Astrocyte of the cerebellum (primary cell): ENCODE measurements at places on chromosomes 4 and X.

DNA sequence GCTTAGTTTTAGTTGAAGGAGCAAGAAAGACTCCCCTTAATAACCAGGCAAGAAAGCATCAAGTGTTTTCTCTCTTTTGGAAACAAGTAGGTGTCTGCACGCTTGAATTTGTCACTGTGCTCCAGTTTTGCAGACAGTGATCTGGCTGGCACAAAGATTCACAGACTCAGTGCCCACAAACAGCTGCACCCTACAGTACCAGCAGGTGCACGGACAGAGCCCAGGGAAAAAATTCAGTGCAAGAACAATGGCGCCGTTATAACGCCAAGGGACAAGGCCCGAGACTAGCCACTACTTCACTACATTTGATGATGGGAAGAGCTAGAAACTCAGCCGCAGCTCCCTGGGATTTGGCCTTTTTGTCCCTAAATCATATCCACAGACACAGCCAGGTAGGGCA is 56.0 kb downstream of the ZNF827 start:
- no peak for DNase-seq

DNA sequence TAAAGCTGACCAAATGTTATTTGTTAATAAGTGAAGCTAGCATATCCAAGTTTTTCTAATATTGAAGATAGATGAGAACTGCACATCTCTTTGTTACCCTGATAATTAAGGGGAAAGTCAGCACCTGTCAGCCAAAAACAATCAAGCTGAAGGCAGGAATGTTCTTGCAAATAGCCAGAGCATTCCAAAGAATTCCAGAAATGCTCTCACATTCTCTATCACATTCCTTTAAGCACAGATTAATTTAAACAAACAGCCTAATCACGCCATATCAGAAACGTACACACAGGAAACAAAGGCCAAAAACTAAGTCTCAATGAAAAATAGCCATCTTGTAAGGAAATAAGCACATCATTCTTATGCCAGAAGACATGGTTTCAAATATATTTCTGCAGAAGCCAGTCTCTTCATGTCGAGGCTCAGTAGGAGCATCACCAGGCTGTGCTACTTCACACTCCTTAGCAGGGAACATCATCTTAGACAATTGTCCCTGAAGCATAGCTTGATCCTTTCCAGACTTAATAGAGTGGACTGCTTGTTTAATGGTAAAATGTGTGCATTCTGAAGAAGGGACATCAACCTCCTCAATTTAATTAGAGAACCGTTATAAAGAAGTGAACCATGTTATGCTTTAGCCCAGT is 252.9 kb upstream of the TTC29 start:
- no peak for DNase-seq

- peak; percentile 0 for DNase-seq
Observed at GRCh38 chrX:47749185-47749967, 87.3 kb upstream of the ZNF81 start.

DNA sequence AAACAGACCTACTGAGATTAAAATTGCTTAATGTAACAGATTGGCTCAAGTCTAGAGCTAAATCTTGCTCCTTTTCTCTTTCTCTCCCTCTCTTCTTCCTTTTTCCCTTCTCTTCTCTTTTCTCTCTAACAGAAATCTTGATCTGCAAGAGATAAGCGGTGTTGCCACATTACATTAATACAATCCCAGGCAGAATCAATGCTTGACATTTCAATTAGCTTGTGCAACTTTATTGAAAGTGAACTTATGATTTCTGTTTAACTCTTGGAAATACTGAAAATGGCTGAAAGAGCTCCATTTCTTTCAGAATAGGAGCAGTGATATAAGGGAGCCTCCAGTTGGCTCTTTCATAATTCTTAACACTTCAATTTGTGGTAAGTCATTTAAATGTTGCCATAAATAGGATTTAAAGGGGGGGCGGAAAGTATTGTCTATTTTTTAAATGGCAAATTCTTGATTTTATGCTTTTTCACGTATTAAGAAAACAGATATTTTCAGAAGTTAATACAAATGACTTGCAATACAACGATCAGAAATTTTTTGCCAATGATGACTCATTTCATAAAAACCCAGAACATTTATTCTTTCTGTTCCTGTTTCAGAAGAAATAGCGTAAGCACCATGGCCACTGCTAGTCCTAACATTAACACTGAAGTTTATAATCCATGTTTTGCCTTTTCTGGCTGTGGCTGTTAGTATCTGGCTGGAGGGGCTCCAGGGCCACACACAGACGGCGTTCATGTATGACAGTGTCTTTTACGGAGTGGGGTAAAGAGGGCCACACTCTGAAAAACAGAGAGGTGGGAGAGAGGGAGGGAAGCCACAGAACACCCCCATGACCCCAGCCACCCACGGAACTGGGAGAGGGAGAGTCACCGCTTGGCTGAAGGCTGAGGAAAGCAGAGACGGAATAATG is 115.7 kb upstream of the FAT1 start:
- DNase-seq = peak; percentile 73

- peak; percentile 36 for DNase-seq
Observed at GRCh38 chr4:129429581-129430320, 333.8 kb downstream of the C4orf33 start.

GRCh38 chrX:148867596-148867995 is 367.2 kb downstream of the AFF2 start:
- no peak for DNase-seq

GRCh38 chrX:22095286-22095685 is 63.2 kb downstream of the PHEX start:
- DNase-seq = no peak

DNA sequence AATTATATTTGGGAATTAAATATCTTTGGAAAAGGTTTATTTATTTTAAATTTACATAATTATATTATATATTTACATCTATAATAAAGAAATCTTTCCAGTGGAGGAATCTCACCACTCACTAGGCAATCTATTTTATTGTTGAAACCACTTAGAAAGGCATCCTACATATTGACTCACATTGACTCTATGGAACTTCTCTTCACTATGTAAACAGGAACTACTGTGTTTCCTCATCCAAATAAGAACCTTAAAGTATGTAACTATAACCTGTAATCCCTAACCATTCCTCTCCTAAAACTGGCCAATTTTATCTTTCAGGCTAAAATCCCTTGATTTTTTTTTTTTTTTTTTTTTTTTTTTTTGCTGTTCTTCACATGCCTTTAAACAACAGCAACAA is 268.7 kb downstream of the MAPK10 start:
- DNase-seq = no peak

DNA sequence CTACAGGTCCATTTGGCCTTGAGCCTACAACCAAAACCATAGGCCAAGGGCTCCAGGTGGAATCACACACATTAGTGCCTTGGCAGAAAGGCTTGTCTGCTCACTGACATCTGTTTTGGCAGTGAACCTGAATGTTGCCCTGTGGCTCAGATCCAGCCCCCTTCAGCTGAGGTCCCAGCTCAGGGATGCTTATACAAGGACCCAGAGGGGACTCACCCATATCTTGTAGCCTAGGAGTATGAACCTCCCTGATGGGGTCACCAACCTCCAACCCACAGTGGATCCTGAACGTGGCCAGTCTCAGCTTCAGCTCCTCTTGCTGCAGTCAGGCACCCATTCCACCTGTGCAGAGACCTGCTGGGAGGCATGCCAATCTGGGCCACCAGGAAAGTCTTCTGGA is 50.8 kb upstream of the HMX1 start:
- no peak for DNase-seq

- DNase-seq = no peak
Observed at GRCh38 chr4:2064276-2064991, 5.3 kb downstream of the NAT8L start.
